ENCODE measurements at places on chromosomes 6 and 20.

- DNase-seq = peak; percentile 92
These were observed 95.3 kb downstream of the CLVS2 start for GRCh38 chr6:123091091-123091895.

GRCh38 chr20:62736407-62737071 is 27.9 kb downstream of the NTSR1 start:
- DNase-seq = no peak

- no peak for DNase-seq
These were observed 489.5 kb downstream of the CDH26 start for GRCh38 chr20:60447703-60448102.

DNA sequence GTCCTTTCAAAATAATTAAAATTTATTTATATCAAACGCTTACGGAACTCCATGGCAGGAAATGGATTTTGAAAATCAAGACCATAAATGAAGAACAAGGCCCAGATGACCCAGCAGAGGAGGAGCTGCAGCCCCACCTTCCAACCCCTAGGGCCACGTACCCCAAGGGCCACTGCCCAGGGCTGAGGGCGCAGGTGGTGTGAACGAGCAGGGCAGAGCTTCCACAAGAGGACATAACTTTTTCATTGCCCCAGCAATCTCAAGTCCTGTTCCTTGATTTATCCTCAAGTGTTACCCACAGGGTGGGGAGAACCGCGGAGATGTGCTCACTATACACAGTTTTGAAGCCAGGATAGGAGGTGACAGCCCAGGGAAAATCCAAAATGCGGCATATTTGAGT is 42.8 kb downstream of the PSMG4 start:
- DNase-seq = no peak

DNA sequence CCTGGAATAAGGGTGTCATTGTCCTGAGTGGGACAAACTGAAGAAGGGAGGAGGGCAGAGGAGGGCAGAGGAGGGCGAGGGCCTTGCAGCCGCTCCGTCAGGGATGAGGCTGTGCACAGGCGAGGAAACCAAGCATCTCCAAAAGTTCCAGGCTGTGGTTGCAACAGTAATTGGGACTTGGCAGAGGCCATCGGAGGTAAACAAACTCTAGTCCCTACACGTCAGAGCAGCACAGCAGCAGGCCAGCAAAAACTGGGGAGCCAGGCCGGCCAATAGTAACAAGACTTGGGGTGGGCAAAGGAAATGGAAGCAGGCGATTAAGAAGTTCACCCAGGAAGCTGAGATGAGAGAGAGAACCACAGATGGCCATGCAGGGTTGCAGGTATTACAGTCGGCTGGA is 142.8 kb downstream of the SMOC2 start:
- no peak for DNase-seq
